ENCODE measurements at places on chromosomes 6 and 20.
A peak's percentile ranks its signal among the peaks of the same experiment; 100 is the strongest.

DNA sequence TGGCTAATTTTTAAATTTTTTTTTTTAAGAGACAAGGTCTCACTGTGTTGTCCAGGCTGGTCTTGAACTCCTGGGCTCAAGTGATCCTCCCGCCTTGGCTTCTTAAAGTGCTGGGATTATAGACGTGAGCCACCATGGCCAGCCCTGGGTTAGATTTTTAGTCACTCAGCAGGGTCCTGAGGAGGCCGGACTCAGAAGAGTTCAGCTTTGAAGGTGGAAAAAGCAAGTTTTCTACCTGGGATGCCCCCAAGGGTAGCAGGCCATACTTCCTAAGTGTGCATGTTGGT lies 44.2 kb downstream of the FGD2 start:
- DNase-seq = no peak

GRCh38 chr6:17334265-17334664 lies 53.1 kb downstream of the RBM24 start:
- DNase-seq = no peak

DNA sequence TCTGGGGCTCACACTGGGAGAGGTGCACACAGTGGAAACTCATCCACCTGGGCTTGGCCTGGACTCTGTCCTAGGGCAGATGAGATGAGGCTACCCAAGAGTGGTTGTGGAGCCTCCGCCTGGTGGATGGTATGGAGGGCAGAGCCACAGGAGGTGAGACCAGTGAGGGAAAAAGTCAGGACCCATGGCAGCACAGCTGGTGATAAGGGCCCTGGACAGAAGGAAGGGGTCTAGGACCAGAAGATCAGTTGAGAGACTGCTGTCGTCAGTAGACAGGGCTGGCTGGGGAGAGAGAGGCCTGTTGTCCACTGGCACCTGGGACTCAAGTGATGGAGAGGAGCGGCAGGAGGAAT lies 29.8 kb downstream of the PLCG1 start:
- DNase-seq = no peak

GRCh38 chr20:3847429-3847940 lies 851 bp downstream of the MAVS start:
- DNase-seq = peak; percentile 3

- peak; percentile 58 for DNase-seq
These were observed 20.7 kb downstream of the GTPBP2 start for GRCh38 chr6:43608310-43608763.
